Suppressor macrophage treated with lipopolysaccharide for 4 hours (primary cell): ENCODE measurements at places on chromosomes 4 and X.

DNA sequence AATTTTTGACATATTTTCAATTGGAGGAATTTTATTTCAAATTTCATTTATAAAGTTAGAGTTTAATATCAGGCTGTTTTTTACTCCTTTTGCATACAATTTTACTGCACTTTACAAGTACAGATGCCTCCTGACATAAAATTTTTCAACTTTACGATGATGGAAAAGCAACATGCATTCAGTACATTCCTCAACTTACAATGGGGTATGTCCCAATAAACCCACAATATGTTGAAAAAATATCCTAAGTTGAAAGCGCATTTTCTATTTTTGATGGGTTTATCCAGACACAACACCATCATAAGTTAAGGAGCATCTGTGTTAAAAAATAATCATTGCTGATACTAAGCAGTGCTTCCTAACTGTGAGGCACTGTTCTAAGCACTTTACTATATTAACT lies 4.3 kb downstream of the KLHL5 start:
- no peak for DNase-seq

DNA sequence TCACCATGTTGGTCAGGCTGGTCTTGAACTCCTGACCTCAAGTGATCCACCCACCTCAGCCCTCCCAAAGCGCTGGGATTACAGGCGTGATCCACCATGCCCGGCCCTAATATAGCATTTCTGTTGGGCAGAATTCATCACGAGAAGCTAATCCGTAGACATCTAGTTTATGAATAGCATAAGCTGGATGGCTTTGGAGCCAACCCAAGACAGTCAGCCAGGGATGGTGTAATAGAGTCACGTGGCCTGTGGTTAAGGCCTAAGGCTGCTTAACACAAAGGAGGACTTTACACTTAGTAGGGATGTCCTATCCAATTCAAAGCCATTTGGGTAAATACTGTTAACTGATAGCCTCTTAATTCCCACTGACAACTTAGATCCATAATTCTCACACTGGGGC lies 173.6 kb downstream of the RAP1GDS1 start:
- DNase-seq: no peak

- no peak for DNase-seq
Measured at GRCh38 chr4:5750052-5750945, 39.3 kb downstream of the EVC start.

GRCh38 chrX:103248553-103248952 lies 6.4 kb downstream of the TCEAL8 start:
- DNase-seq: peak; percentile 37

DNA sequence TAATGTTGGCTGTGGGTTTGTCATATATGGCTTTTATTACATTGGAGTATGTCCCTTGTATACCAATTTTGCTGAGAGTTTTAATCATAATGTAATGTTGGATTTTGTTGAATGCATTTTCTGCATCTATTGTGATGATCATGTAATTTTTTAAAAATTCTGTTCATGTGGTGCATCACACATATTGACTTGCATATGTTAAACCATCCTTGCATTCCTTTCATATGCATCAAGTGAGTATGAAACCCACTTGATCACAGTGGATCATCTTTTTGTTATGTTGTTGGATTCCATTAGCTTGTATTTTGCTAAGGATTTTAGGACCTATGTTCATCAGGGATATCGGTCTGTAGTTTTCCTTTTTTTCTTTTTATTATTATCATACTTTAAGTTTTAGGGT lies 12.1 kb downstream of the HEPH start:
- DNase-seq: no peak

DNA sequence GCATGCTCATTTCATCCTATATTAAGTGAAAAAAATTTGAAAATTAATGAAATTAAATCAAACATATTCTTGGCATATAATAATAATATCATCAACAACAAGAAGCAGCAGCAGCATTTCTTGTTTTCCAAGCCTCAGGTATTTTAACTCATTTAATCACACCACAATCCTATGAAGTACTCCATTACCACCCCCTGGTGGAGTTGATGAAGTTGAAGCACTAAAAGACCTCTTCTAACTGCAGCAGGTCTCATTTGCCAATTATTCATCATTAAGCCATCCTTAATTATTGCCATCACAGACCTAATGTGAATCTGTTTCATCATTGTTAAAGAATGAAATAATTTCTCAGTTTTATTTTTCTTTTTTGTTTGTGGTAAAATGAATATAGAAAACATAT lies 801.4 kb upstream of the GRID2 start:
- no peak for DNase-seq
